ENCODE measurements at places on chromosomes 11 and 22. TPM values are rescaled to one million over a fixed set of nuclear protein-coding genes. Genes with fewer than 3 reads are reported as not detected.
A peak's percentile ranks its signal among the peaks of the same experiment; 100 is the strongest.

DNA sequence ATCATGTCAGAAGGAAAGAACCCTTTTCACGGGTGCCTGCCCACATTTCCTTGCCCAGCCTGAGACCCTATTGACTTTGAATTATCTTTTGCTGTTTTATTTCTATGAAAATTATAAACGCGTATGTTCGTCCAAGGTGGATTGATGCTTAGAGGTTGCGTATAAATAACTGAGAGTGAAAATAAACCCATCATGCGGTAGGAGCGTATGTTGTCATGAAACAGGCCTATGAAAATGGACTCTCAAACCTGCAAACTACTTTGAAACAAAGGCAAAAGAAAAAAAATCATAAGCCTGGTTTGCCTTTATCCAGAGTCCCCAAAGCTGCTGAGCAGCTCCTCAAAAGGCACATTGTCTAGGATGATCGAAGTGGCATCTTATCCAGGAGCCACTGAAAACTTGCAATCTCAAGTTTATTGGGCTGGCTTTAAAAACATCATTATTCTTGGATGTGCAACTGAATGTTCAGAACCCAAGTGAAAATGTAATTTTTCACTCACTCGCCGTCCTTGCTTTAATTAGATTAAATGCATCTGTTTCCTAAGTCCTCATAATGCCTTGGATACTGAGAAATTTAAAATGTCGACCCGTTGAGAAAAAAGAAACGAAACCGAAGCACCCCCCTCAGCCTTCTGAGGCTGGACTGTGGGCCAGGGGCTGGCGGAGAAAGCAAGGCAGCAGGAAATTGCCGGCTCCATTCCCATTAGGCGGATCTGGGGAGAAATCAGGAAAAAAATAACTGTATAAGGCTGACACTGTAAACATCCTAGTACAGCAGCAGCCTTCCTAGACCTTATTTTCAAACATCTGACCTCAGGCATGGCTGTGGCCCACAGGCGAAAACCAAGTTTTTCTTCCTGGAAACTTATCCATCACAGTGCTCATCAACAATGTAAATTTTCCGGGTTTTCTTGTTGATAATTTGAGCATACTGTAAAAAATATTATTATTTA lies 82.9 kb upstream of the PPARA start:
- no peak for DNase-seq
- no peaks in the 10 kb centered on the region for H3K36me3 ChIP-seq
- H3K27me3 ChIP-seq: no peaks in the 10 kb centered on the region
- H3K27ac ChIP-seq: no peak overlapping the region

- H3K27ac ChIP-seq: peak overlapping the region; percentile 85
- H3K4me3 ChIP-seq: peak overlapping the region; percentile 39
- DNase-seq: no peak
- peaks cover 8% of the 10 kb centered on the region for H3K36me3 ChIP-seq
Measured at GRCh38 chr22:39773503-39773902, 120.1 kb downstream of the ENTHD1 start.

DNA sequence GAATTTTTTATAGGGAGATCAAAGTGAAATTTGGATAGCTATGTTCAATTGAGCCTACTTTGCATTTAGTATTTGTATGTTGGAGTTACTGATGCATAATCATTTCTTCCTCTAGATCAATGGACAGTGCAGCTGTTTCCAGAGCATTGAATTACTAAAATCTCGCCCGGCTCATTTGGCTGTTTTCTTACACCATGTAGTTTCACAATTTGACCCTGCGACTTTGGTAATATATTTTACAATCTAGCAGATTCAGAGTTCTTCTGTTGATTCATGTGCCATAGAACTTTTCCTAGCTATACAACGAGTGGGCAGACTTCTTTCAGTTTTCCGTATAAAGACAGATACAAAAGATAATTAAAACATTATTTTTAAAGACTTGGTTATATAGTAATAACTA lies 70.0 kb upstream of the GRIK4 start:
- DNase-seq: no peak
- H3K4me3 ChIP-seq: no peak overlapping the region
- H3K27ac ChIP-seq: no peak overlapping the region

- peaks cover 45% of the 10 kb centered on the region for H3K4me1 ChIP-seq
- peaks cover 51% of the 10 kb centered on the region for H3K36me3 ChIP-seq
- peak within 1 kb of the TSS; percentile 97 for H3K4me3 ChIP-seq
Measured at GRCh38 chr22:30425616-30426387, at the start of gene MTFP1. Gene MTFP1 (plus strand): TSS chr22:30425768. CDS start chr22:30425880, 112 bp downstream.

DNA sequence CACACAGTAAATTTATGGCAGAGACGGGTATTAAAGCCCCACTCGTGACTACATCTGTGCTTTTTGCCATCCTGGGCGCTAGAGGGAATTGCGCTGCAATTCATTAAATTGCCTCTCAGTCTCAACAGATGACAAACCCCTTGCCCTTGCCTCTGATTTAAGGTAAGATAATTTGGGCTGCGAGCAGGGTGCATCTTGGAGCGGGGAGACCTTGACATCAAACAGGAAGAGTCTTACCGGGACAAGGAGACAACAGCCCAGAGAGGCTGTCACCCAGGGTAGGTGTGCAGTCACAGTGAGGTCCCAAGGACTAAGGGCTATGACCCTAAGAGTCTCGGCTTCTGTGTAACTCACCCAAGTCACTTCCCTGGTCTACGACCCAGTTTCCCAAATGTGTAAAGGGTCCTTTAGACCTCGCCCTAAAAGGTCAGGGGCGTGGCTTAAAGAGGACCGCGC lies 449 bp upstream of the TOM1 start:
- peak overlapping the region; percentile 88 for H3K4me3 ChIP-seq
- H3K36me3 ChIP-seq: peaks cover 18% of the 10 kb centered on the region
- DNase-seq: no peak
- peaks cover 23% of the 10 kb centered on the region for H3K4me1 ChIP-seq
- no peaks in the 10 kb centered on the region for H3K27me3 ChIP-seq
- peak overlapping the region; percentile 93 for H3K27ac ChIP-seq

DNA sequence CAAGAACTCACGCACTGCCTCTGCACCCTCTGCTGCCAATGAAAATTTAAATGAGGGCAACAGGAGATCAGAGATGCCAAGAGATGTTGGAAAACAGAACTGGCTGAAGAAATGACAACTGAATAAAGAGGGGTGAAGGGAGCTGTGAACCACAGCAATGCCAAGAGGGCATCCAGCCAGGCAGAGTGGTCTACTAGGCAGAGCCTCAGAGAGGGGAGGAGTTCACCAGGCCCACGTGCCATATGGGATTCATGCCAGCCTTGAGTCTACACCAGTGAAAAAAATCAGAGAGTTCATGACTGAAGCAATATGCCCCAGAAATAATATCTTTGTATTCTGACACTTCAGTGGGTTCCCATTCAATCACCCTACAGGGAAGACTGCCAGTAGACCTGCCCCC lies 4.4 kb downstream of the APOL2 start:
- peaks cover 81% of the 10 kb centered on the region for H3K36me3 ChIP-seq
- DNase-seq: no peak
- peaks cover 61% of the 10 kb centered on the region for H3K4me1 ChIP-seq
- H3K27me3 ChIP-seq: no peaks in the 10 kb centered on the region

- no peak for DNase-seq
- no peak overlapping the region for H3K4me3 ChIP-seq
- peaks cover 84% of the 10 kb centered on the region for H3K4me1 ChIP-seq
- H3K36me3 ChIP-seq: peaks cover 64% of the 10 kb centered on the region
Measured at GRCh38 chr11:85746670-85747069, 60.7 kb upstream of the CCDC89 start.

Gene DYNC2H1
- 1.6 TPM for total RNA-seq

Gene TIMM8B
- 62.3 TPM for total RNA-seq

Gene OR52A1
- not detected for total RNA-seq

All from activated CD8-positive, alpha-beta T cell treated with anti-CD3 and anti-CD28 coated beads, Interleukin-2, amount 10 ng/mL, durations not matched to agents 7 days and 5 days (primary cell).